Stimulated activated CD4-positive, alpha-beta T cell treated with anti-CD3 and anti-CD28 coated beads, Interleukin-15, amount 100 ng/mL, for 1 hour (primary cell): ENCODE measurements at places on chromosomes 2 and 18.

- no peak for DNase-seq
These were observed 147.2 kb upstream of the HAAO start for GRCh38 chr2:42939411-42940206.

DNA sequence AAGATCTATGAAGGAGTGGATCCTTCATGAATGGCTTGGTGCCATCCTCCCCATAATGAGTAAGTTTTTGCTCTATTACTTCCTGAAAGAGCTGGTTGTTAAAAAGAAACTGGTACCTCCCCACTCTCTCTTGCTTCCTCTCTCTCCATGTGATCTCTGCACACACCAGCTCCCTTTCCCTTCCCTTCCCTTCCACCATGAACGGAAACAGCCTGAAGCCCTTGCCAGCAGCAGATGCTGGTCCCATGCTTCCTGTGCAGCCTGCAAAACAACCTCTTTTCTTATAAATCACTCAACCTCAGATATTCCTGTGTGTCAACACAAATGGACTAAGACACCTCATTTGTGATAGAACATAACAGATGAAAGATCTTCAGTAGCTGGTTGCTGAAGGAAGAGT lies 303.5 kb upstream of the ACVR2A start:
- no peak for DNase-seq

DNA sequence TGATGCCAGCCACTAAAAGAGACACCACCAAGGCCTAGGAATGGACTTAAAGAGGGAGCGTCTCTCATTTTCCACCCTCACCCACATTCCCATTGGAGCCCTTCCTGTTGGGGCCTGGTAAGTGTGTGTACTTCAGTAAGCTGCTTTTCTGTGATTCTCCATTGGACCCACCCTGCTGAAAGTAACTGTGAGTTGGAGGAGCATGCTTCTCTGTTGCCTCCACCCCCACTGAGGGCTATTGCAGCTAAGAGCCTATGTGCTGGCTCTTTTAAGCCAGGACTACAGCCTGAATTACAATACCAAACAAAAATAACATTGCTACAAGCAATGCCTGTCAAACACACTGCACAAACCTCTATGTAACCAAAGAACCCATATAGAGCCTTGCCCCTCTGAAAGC lies 81.1 kb downstream of the TRABD2A start:
- DNase-seq = no peak

DNA sequence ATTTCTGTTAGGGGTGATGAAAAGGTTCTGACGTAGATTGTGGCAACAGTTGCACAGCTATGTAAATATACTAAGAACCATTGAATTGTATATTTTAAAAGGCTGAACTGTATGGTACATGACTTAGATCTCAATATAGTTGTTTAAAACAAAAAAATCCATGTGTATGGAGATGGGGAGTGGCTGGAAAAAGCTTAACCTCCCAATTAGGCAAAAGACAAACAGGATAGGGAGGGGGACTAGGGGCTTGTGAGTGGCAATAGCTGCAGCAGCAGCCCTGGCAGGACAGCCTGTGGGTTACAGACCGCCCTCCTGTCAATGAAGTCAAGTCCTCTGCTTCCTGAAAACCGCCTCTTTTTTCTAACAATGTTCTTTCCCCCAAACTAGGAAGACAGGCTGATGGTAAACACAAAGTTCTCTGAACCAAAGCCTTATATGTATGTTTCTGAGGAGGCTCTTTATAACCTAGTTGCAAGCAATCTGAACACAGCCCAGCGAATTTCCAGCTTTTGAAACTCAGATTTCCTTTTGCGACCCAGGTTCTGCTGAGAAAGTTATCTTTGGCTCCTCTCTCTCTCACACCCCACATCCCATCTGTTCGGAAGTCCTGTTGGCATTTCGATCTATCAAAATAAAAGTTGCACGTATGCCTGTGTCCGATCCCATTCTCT lies 10.3 kb downstream of the ATP8B1 start:
- no peak for DNase-seq

- DNase-seq = no peak
These were observed 405.8 kb upstream of the SLC39A10 start for GRCh38 chr2:195251214-195251613.

GRCh38 chr2:218001629-218002028 lies 1.2 kb downstream of the TNS1 start:
- no peak for DNase-seq

DNA sequence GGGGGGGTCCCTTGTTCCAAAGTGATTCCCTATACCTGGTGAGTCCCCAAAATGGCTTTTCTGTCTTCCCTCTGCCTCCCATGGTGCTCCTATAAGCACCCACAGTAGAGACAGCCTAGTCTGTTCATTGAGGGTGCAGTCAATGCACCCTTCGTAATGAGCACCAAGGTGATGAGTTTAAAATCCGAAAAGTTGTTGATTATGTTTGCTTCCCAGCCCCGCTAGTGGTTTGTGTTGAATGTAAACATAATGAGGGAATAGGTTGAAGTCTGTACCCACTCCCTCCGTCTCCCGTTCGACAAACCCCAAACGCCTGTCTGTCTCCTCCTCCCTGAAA lies 2.3 kb downstream of the FOSL2 start:
- no peak for DNase-seq

GRCh38 chr2:239387811-239388210 lies 13.0 kb downstream of the HDAC4 start:
- DNase-seq = no peak

DNA sequence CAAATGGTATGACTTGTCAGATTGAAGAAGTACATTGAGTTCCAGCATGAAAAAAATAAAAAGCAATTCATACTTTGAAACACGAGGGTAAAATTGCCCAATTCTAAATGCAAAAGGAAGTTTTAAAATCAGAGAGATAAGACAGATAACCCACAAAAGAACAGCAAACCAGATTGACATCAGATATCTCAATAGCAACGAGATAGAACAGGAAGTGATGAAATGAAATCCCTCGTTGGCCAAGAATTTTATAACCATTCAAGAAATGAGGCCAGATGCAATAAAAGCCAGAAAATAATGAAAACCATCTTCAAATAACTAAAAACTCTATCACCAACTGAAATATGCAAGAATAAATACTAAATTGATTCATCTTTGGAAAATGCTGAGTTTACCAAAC lies 172.8 kb downstream of the CD226 start:
- no peak for DNase-seq

GRCh38 chr18:11978956-11979355 lies 2.4 kb upstream of the IMPA2 start:
- DNase-seq = no peak

DNA sequence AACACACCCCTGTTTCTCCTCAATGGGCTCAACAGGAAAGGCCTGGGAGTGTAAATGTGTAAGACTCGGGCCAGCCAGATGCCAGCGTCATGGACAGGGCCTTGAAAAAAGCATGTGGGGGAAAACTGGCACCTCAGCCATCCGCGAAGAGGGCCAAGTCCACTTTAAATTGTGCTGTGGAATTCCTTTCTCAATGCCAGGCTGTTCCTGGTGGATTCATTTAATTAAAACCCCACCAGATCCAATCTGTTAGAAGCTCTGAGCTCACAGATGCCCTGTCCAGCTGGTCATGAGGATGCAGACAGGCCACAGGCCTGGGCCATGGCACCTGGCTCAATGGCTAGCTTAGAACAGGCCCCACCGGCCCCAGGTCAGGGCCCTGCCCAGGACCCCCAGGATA lies 24.8 kb downstream of the KCNK3 start:
- no peak for DNase-seq

DNA sequence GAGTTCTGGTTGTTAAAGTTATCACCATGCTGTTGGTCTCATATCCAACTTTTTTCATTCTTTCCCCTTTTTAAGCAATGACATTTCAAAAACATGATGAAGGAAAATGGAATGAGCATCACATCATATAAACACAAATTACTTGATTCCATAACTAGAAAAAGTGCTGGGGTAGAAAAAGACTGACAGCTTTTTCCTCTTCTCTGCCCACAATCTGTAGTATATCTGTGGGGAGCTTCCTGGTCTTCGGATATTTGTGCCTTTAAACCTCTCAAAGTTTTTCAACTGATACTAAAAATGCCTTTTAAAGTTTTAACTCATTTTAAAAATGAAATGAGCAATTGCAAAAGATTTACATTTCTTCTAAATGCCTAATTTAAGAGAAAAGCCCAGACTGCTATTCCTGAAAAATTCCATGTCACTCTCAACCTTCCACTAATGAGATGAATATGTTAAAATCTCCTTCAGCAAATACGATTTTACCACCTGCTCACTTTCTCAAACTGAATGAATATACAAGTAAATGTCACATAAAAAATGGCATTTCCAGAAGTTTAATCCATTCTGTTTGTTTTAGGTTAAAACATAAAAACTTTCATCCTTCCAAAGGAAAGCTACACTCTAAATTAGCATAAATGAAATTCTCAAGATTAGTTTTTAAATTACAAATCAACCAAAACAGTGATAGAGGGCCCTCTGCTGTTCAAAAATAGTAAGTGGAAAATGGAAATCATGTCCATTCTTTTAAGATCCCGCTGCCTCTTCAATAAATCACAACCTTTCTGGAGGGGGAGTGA lies 2.1 kb downstream of the DNAH7 start:
- DNase-seq = no peak

DNA sequence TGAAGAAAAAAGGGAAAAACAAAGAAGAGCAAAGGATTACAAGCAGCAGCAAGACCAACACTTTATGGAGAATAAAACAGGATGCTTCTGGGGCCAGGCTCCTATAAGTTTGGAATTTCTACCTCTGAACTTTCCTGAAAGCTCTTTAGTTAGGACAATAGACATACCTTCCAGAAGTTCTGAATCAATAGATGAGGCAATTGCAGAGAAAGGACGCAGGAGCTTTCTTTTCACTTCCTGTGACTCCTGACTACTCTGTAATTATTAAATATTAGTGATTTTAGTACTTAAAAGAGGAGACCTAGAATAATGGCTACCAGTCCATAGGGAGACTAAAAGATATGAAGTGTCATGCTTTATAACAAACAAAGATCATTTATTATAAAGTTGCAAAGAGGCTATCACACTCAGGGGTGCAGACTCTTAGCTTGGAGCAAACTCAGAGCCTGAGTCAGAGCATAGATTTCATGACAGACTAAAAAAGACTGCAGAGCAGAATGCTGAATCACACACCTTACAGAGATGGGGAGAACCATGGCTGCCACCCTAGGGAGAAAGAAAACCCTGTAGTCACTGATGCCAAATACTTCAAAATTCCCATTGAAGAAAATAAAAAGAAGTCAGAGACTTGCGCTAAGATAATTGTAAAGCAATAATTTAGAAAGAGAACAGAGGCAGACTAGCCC lies 52.5 kb upstream of the FAM136A start:
- DNase-seq = no peak

DNA sequence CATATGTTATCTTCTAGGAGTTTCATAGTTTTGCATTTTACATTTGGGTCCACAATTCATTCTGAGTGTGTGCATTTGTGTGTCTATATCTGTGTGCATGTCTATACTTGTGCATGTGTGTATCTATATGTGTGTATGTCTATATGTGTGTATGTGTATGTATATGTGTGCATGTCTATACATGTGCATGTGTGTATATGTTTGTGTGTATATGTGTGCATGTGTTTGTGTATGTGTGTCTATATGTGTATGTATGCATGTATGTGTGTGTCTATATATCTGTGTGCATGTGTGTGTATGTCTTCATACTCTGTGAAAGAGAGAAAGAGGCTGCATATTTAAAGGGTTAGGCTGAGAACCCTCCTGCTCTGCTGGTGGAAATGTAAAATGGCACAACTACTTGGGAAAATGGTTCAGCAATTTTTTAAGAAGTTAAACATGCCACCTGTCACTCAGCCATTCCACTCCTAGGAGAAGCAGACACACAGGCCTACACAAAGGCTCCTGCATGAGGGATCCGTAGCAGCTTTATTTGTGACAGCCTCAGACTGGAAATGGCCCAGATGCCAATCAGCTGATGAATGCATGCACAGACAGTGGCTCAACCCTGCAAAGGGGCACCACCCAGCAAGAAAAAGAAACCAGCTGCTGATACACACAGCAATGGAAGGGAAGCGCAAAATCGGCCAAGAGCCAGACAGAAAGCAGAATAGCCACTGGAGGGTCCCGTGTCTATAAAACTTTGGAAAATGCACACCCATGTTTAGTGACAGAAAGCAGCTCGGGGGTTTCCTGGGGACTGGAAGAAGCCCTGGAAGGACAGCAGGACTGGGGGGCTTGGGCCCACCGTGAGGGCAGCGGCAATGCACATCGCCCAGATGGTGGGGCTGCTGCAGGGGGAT lies 146.8 kb downstream of the SEPTIN10 start:
- DNase-seq = no peak

- no peak for DNase-seq
These were observed 101.0 kb upstream of the SIX3 start for GRCh38 chr2:44840503-44840850.

DNA sequence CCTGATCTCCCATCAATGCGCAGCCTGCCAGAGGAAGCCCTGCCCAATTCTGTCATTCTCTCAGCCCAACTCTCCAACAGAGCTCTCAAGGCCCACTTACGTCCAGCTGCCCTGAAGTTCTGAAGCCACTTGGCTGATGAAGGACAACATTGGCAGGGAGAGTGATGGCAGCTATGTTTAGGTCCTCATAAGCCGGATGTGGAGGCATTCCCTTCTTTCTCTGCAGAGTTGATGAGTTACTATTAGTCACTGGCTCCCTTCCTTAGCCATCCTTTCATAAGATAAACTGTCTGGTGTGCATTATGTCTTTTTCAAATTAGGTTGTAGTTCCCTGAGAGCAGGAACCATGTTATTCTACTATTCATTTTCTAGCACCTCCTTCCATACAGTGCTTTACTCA lies 22.5 kb upstream of the TACR1 start:
- DNase-seq = no peak

DNA sequence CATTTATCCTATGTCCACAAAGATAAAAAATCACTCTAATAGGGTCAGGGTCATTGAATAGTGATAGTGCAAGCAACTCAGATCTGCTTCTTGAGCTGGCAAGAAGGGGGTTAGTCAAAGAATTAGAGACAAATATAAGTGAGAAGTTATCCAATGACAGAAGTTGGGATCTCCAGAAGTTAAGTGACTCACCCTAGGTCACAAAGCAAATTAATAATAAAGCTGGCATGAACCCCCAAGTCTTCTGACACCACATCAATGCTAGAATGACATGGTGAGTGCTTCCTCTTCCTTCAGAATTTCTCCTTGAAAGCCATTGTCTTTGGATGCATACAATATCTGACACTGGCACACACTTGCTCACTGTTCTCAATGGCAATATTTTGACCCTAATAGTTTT lies 343.5 kb downstream of the RIT2 start:
- no peak for DNase-seq

GRCh38 chr2:54638774-54639187 lies 84.7 kb upstream of the EML6 start:
- DNase-seq = no peak
